ENCODE measurements at places on chromosomes 5 and 9. TPM values are rescaled to one million over a fixed set of nuclear protein-coding genes. Genes with fewer than 3 reads are reported as not detected.

GRCh38 chr9:134562146-134562849, 79.3 kb upstream of the COL5A1 start:
- H3K4me3 ChIP-seq: no peak overlapping the region
- H3K27ac ChIP-seq: peak overlapping the region; percentile 42
- H3K36me3 ChIP-seq: no peaks in the 10 kb centered on the region
- peak; percentile 56 for DNase-seq
- H3K27me3 ChIP-seq: no peaks in the 10 kb centered on the region

Gene SLC22A4
- total RNA-seq: 2.7 TPM

Gene LECT2
- total RNA-seq: not detected

DNA sequence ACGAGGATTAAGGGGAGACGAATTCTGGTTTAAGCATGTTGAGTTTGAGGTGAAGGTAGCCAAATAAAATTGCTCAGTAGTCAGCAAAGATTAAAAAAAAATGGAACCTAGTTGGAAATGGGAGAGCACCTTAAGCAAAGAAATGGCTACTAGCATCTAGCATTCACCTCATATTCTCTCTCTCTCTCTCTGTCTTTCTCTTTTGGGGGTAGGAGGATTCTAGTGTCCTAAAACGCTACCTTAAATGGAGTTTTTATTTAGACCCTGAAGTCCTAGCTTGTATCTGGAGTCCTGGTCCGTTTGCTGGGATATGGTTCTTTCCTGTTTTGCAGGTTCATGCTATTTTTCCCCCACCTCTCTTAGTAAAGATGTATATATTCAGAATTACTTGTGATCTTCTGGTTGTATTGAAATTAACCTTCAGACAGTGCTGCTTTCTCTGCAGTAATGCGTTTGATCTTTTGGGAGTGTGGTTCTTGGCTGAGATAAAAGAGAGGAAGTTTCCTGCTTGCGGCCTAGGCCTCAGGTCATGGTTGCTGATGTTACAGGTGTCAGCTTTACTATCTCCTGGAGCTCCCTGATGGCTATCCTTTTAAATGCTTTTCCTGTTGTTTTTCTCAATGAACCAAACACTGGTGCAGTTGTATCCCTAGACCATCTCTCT, 8.0 kb downstream of the TGFBR1 start:
- H3K27ac ChIP-seq: no peak overlapping the region
- H3K27me3 ChIP-seq: no peaks in the 10 kb centered on the region
- no peaks in the 10 kb centered on the region for H3K36me3 ChIP-seq

- no peaks in the 10 kb centered on the region for H3K36me3 ChIP-seq
- no peak for DNase-seq
- no peak overlapping the region for H3K27ac ChIP-seq
Measured at GRCh38 chr5:73815631-73816030, 189.6 kb downstream of the ARHGEF28 start.

Gene ZFP2
- 2.9 TPM for total RNA-seq

GRCh38 chr5:10660720-10661387, 97.0 kb downstream of the ANKRD33B start:
- no peaks in the 10 kb centered on the region for H3K36me3 ChIP-seq
- H3K4me3 ChIP-seq: no peak overlapping the region
- no peak overlapping the region for H3K27ac ChIP-seq
- peaks cover 16% of the 10 kb centered on the region for H3K4me1 ChIP-seq

GRCh38 chr5:103907001-103907400, 344.4 kb upstream of the NUDT12 start:
- H3K4me1 ChIP-seq: no peaks in the 10 kb centered on the region
- H3K36me3 ChIP-seq: no peaks in the 10 kb centered on the region
- no peak for DNase-seq
- H3K4me3 ChIP-seq: no peak overlapping the region
- H3K27ac ChIP-seq: no peak overlapping the region

- peak overlapping the region; percentile 59 for H3K27ac ChIP-seq
- DNase-seq: no peak
- H3K27me3 ChIP-seq: no peaks in the 10 kb centered on the region
- H3K36me3 ChIP-seq: peaks cover 8% of the 10 kb centered on the region
- H3K4me3 ChIP-seq: no peak overlapping the region
- H3K4me1 ChIP-seq: peaks cover 60% of the 10 kb centered on the region
Measured at GRCh38 chr5:150637245-150638052, 3.0 kb upstream of the SYNPO start.

GRCh38 chr9:137707361-137707760, 88.6 kb downstream of the EHMT1 start:
- no peaks in the 10 kb centered on the region for H3K27me3 ChIP-seq
- H3K4me1 ChIP-seq: no peaks in the 10 kb centered on the region
- H3K27ac ChIP-seq: no peak overlapping the region
- DNase-seq: no peak

Data from muscle of leg (tissue), 16 donors.